ENCODE measurements at places on chromosomes 4 and X. TPM values are rescaled to one million over a fixed set of nuclear protein-coding genes. Genes with fewer than 3 reads are reported as not detected.

DNA sequence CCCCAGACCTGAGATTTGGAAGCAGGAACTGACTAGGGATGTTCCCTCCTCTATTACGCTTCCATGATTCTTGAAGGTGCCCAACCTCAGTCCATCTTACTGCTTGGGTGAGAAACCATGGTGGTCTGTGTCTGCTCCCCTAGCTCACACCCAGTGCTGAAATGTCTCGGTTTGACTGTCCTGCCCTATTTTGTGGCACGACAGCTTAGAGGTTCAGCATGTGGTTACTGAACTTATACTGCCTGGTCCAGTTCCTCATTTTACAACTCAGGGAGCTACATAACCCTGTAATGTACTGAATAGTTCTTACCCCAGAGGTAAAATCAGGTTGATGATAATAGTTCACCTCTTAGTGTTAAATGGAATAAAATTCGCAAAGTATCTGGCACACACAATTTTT lies 203.1 kb downstream of the RBM46 start:
- no peak for DNase-seq

- no peak for DNase-seq
These were observed 10.4 kb downstream of the MED28 start for GRCh38 chr4:17624821-17625220.

GRCh38 chr4:99447079-99447478 lies 11.9 kb upstream of the ADH7 start:
- DNase-seq = no peak

DNA sequence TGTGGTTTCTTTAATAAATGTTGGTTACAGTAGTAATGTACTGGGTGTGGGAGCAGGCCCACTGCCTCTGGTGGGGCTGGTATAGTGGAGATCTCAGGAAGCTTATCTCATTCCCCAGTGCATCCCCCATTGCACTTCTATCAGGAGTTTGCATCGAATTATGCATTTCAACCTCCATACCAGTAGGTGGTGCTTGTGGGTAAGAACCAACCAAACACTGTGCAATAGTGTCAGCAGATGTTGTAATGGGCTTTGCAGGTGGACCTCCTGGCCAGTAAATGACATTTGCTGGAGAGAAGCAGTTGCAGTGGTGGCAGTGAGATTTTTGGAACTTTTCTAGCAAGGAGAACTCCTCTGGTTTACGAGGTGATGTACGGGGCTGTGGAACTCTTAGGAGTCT lies 150.6 kb downstream of the POU3F4 start:
- DNase-seq = no peak

DNA sequence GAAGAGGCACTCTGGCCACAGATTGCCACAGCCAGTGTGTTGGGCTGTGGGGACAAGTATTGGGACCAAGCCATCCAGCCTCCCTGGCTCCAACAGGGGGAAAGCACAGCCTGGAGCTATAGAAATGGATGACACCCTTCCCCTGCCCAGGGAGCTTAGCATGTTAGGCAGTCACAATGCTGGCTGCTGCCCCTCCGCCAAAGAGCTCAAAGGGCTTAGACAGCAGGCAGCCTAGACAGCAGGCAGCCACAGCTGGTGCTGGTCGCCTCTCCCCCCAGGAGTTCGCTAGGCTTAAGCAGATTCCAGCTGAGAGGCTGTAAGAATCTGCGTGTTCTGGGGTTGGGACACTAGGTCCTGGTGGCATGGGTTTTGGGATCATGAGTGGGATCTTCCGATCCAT lies 94.5 kb upstream of the MXRA5 start:
- DNase-seq = no peak

DNA sequence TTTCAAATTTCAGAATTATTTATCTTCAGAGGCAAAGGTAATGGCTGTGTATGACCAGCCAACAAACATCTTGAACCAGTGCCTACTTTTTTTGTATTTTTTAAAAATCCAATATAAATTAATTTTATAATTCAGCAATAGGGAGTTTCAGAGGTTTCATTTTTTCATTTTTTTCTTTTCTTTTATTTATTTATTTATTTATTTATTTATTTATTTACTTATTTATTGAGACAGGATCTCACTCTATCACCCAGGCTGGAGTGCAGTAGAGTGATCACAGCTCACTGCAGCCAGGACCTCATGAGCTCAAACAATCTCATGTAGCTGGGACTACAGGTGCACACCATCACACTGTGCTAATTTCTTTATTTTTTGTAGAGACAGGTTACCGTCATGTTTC lies 250.5 kb downstream of the TMEM47 start:
- DNase-seq = no peak

DNA sequence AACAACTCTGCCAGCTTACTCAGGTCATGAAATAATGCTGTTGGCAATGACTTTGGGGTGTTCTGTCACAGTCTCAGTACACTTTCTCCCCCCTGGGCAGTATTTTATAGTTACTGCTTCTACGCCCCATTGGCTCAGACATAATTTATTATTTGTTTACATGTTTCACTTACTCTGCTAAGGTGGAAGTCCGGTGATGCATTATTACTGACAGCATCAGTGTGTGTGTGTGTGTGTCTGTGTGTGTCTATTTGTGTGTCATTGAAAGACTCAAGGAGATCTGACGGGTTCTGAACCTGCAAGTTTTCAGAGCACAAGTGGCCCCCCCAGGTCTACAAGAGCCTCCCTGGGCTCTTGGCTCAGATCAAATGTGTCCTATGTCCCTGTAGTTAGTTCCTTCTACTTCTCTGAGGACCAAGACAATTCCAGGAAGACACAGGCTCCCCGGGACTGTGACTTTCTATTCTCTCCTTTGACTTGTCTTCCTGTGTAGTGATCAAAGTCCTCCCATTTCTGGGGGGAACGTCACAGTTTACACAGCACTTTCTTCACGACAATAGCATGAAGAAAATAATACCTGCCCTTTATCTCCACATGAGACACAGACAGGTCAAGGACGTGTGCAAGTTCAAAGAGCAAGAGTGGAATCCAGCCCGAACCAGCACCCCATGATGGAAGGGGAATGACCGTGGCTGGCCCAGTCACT lies 283.7 kb upstream of the GATB start:
- no peak for DNase-seq

- DNase-seq = no peak
These were observed 19.4 kb downstream of the GPM6B start for GRCh38 chrX:13797512-13797911.

DNA sequence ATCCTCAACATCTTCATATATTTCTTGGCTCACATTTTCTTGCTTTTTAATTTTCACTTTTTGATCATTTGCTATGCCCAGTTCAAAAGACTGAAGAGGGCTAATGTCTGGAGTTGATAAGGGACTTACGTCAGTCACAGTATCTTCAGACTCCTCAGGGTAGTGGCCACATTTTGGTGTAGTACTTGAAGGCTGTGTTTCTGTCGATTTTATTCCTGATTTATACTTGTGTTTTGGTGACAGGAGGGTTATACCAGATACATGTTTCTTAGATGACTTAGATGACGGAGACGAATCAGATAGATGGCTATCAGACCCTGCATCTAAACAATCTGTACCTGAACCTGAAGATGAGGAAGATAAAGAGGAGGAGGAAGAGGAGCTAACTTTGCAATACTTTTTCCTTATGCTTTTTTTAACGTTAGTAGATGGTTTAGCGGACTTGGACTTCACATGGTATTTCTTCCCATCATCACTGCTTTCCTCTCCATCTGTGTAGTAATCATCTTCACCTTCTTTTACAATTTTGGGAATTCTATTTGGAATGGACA lies 13.4 kb downstream of the CFAP97 start:
- DNase-seq = no peak

DNA sequence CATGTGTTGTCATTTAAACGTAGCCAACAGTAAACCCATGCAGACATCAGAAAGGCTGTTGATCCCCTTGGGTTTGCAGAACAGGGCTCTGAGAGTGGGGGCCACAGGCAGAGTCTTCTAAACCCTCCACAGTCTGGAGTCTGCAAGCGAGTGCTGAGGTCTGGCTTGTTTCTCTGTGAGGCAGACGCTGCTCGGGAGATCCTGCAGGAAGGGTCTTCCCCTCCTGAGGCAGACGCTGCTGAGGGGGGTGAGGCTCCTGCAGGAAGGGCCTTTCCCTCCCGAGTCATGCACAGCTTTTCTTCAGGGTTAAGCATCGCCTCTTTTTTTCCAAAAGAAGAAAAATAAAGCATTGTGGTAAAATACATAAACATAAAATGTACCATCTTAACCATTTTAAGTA lies 17.1 kb upstream of the PDE6B start:
- no peak for DNase-seq

GRCh38 chrX:63050225-63050624 lies 300.9 kb downstream of the SPIN4 start:
- no peak for DNase-seq

- no peak for DNase-seq
These were observed 143.6 kb downstream of the SLIT2 start for GRCh38 chr4:20395160-20395773.

Gene MAGEB2
- total RNA-seq = not detected

Gene GPRASP1
- 32.0 TPM for total RNA-seq

Gene CYLC1
- not detected for total RNA-seq

Gene UGT8
- 2.0 TPM for total RNA-seq

Gene RNF150
- 41.3 TPM for total RNA-seq

Gene RENBP
- total RNA-seq = 4.4 TPM

Gene SH3RF1
- 11.1 TPM for total RNA-seq

Gene CNGA1
- 8.2 TPM for total RNA-seq

All from urinary bladder (tissue), 4 donors.